D341Med (cell line): ENCODE measurements at places on chromosomes 2 and 18.

DNA sequence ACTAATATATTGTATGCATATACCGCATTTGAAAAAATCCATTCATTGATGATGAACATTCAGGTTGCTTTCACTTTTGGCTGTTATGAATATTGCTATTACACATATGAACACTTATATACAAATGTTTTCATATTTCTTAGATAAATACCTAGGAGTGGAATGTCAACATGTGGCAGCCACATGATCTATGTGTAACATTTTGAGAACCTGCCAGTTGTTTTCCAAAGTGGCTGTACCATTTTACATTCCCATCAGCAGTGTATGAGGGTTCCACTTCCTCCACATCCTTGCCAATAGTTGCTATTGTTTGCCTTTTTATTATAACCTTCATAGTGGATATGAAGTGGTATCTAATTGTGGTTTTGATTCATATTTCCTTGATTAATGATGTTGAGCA is 40.5 kb downstream of the CCDC85A start:
- no peak for DNase-seq

GRCh38 chr2:67965246-67965645 is 97.6 kb downstream of the C1D start:
- DNase-seq = no peak

DNA sequence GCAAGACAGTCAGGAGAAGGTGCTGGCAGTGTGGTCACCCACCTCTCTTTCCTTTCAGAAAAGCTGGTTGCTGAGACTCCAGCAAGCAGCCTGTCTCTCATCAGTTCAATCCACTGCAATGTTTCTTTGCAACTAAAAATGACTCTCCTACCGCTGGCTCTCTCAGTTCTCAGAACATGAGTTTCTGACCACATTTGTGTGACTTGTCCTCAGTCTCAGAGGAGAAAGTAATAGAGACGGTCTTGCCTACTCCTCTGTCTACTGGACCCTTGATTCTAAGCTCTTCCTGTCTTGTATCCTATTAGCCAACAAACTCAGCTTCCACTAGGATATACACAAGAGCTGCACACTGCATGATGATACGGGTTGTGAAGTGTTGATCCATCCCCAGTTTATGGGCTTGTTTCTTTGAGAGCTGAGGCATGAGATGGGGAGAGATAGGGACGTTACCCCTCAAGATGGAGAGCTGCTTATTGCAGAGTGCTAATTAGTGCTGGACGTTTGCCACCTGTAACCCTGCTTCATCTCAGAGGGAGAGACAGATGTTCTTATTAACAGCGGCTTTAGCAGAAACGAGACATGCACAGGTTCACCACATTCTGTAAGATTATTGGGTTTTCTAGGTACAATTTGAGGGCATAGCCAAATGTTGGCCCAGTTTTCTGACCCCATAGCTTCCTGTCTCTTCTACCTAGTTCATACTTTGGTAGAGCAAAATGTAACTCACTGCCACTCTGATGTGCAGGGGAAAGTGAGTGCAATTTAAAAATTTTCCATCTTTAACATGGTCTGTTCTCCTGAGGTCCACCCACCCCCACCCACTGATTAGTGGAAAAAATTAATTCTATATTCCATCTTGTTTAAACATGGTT is 32.4 kb upstream of the YWHAQ start:
- DNase-seq = no peak

DNA sequence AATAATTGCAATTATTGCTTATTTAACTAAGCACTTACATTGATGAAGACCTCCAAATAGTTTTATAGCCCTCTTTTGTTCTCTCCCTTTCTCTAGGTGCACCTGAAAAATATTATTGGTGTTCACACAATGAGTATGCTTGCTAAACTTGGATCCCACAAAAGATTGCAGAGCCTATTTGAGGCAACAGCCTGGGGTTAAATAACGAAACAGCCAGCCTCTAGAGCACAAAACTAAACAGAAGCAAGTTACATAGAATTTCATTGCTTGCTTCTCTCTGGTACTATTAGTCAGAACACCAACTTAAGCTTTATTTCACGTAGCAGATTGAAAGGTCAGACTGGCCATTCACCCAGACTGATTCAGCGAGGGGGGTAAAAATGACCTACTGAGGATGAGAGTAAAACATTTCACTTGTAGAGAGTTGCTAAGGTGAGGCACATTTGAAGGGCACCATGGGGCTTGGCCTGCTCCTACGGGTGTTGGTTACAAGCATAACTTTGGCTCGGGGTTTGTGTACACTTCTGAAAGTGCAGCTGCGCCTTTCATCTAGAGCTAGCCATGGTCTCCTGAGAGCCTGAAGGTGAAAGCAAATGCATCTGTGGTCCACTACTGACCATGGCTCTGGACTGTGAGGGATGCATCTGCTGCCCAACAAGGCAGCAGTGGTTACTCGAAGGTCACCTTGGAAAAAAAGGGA is 225.1 kb upstream of the LRRTM1 start:
- no peak for DNase-seq

- DNase-seq = no peak
Observed at GRCh38 chr2:11530864-11531465, 2.9 kb upstream of the GREB1 start.

GRCh38 chr2:175002547-175003274 is 2.5 kb downstream of the CHN1 start:
- DNase-seq = no peak

GRCh38 chr2:38370664-38371063 is 6.4 kb downstream of the ATL2 start:
- DNase-seq = no peak

DNA sequence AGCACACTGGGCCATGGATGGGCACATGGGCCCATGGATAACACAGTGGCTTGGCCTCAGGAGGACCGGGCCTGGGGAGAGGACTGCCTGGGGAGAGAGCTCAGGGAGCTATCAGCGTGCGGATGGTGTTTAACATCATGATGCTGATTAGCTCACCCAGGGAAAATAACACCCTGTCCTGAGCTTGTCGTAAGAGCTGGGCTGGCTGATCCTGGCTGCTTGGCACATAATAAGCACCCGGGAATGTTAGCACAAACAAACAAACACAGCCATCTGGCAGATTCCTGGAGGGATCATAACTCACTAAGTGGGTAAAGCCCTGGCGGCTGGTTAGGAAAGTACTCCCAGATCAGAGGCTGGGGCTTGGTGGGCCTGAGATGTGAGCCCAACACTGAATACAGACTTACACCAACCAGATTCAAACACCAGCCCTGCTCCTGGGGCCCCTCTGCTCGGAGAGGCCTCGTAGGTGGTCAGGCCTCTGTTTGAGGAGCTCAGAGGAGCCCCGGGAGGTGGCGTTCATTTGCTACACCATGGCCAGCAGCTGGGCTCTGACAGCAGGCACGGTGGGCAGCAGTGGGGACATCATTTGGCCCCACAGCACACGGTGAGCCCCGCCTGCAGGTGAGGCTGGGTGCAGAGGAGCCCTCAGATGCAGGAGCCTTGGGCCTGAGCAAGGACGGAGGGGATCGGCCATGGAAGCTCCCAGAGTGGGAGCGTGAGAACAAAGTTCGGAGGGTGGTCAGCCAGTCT is 193.4 kb upstream of the HDAC4 start:
- DNase-seq = no peak

DNA sequence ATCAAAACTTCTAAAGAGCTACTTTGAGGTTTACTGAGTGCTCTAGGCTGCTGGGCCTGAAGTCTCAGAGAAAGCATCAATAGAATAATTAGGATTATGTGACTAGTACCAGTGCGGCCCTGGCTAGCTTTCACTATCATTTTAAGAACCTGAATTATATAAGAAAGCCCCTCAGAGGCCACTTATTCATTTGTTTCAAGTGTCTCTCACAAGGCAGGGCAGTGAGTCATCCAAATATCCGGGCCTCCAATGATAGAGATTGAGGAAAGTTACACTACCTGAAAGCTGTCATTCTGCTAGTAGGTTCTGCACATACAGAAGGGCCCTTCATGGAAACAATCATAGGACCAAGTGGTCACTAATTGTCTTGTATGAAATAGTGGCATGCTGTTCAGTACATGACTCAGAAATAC is 193.1 kb downstream of the L3MBTL4 start:
- no peak for DNase-seq

GRCh38 chr2:220147161-220148038 is 520.0 kb downstream of the SLC4A3 start:
- DNase-seq = no peak

DNA sequence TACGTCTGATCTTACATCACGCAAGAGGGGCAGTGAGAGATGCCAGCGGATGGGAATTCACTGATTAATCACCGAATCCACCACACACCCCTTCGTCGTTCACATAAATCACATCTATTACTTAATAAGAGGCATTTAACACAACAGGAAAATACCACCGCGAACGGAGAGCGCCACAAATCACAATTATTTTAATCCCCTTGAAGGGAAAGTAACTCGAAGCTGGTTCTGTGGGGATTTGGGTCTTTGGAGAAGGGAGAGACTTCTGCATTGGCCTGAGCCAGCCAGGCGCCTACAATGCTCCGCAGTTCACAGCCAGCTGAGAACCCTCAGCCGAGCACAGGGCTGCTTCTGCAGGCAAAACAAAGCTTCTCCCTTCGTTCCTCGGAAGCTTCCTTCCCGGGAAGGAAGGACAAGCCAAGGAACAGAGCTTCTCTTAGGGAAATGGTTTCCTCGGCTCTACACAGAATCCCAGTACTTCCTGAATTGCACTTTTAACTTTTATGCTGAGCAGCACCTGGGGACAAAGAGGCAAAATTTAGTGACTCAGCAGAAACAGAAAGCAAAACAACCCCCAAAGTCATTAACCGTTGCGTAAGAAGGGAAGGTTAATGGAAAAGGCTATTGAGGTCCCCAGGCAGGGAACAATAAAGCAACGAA is at the start of gene LRP1B:
LRP1B (minus strand) TSS at position 7 of the 660 bp plus-strand sequence. CDS start 287 bp downstream, outside the sequence.
- peak; percentile 37 for DNase-seq

DNA sequence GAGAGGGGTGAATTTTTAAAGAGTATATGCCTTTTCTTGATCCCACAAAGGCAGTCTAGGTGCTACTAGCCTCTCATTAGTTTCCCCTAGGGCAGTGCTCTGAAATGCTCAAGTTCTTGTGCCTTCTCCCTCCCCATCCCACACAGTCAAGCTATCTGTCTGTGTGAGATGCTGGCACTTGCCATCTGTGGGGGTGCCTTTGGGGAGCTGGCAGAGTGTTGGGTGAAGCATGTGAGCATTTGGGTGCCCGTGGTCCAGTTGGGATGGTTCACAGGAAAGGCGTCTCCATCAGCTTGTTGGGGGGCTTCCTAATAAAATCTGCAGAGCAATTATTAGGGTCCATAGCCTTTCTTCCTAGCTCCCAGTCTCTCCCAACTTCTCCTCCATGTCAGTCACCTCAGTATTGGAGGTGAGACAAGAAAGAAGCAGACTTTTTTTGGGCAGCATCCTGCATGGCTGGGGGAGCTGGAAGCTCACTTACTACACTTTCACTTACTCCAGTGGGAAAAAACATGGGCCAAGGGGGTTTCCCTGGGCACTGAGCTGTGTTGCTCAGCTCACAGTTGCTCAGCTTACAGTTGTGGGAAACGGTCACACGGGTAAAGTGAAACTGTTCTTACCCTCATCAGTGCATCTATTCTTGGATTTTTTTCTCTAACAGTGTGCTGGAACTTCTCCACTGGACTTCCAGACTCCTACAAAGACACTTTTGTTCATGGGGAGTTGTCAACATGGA is 29.3 kb downstream of the COLEC11 start:
- no peak for DNase-seq

- DNase-seq = no peak
Observed at GRCh38 chr2:196263181-196263747, 91.9 kb upstream of the STK17B start.

- no peak for DNase-seq
Observed at GRCh38 chr18:58552057-58552461, 76.8 kb downstream of the ALPK2 start.

DNA sequence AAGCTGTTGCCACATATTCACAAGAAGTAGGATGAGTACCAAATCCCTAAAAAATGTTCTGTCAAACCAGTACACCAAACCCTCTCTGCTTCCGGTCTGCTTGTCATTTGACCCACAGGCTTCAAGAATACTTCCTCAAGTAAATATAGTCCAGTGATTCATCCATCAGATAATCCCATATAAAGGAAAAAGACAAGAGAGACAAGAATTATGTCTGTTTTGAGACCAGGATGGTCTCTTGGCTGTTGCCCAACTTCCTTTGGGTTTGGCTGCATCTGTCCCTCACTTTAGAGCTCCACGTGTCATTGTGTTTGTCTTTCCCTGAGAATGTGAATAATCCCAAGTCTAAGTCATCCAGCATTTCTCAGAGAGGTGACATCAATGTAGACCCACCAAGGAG is 91.5 kb upstream of the NRP2 start:
- no peak for DNase-seq

DNA sequence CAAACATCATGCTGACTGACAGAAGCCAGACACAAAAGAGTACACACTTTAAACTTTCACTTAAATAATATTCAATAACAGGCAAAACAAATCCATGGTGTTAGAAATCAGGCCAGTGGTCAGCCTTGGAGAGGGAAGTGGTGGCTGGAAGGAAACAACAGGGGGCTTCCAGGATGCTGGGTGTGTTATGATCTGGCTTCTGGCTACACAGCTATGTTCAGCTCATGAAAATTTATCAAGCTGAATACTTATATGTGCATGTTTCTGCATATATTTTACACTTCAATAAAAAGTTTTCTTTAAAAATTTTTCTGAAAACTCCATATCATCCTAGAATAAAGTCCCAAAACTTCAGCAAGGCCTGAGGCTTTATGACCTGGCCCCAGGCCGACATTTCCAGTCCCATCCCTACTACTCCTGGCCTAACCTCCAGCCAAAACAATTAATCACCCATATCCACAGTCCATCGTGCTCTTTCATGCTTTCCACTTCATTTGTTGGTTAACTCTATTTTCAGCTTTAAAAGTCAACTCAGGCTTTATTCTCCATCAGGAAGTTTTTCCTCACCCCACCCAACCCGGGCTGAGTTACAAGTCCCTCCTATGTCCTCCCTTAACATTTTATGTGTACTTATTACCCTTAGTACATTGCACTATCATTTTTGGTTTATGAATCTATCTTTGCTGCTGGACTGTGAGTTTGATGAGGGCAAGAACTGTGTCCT is 27.9 kb upstream of the SPTBN1 start:
- no peak for DNase-seq

DNA sequence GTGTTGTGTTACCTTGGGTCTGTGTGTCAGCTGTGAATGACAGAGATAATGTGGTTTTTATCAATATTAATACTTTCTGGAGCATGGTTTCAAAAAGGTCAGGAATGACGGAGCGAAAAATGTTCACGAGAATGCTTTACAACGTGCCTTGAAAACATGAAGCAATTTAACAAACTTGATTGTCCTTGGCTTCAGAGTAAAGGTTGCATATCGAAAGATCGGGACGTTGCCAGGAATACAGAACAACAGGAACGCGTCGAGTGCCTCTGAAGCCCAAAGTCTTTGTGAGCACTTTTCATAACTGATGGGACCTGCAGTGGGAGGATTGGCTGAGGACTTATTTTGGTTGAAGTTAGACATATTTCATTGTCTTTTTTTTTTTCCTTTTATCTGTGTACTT is 206.1 kb downstream of the ZNF407 start:
- DNase-seq = no peak
